ENCODE measurements at places on chromosomes 5 and 9.

DNA sequence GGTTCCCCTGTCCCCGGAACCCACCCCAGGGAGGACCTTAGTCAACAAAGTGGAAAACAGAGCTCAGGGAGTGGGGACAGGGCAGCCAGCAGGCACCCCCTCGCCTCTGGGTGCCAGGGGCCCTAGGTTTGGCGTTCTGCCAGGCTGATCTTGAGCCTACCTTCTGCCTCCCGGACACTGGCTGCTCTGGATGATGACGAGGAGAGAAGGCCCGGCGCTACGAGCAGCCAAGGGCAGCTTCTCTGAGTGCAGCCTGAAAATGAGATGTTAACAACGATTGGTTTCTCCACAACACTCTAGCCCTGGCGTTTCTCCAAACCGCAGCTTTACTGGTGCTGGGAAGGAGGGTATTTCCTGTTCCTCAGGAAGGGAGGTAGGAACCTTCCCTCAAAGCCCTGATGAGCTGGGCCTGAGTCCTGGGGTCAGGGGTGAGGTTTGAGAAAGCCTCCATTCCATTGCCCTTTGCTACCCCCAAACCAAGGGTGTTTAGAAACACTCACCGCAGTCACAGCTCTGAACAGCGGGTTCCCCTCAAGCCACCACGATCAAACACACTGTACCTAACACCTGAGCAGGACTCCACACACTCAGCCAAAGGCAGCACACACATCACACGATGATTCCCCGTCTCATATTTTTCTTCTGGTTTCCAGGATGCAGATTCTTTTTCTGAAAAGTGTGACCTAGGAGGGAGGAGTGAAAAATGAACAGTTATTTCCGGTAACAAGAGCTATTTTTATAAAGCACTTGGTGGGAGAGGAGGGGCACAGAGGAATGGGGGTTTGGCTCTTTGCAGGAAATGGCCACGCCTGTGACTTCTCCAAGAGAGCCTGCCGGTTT, at the start of gene STING1:
Gene STING1, minus strand, starts transcription at position 709 of the 840 bp plus-strand sequence. CDS start 1,054 bp downstream, outside the sequence.
- DNase-seq = no peak

GRCh38 chr5:39299962-39300361, 64.3 kb downstream of the C9 start:
- no peak for DNase-seq

GRCh38 chr5:138925090-138925635, 50.0 kb upstream of the LRRTM2 start:
- DNase-seq = no peak

GRCh38 chr5:149828161-149829011, 98.3 kb downstream of the PPARGC1B start:
- peak; percentile 73 for DNase-seq

GRCh38 chr9:24293386-24293785, 252.3 kb downstream of the IZUMO3 start:
- DNase-seq = no peak

GRCh38 chr5:113606298-113607134, 93.0 kb downstream of the YTHDC2 start:
- DNase-seq = no peak

DNA sequence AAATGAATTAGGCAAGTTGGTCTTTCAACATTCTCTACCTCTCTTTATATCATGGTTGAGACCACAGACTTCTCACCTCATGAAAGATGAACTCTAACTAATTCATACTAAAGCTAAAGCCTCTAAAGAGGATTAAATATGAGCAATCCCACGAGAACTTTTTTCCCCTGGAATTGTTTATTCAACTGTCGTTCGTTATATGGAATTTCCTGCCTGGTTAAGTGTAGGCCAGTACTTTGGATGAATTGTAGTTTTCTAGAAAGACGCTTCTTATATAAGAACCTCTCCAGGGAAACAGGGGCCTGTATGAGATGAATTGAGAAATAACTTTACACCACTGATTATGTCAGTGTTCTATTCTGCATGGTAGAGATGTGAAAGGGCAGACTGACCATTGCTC, 42.9 kb downstream of the PDCD1LG2 start:
- no peak for DNase-seq

DNA sequence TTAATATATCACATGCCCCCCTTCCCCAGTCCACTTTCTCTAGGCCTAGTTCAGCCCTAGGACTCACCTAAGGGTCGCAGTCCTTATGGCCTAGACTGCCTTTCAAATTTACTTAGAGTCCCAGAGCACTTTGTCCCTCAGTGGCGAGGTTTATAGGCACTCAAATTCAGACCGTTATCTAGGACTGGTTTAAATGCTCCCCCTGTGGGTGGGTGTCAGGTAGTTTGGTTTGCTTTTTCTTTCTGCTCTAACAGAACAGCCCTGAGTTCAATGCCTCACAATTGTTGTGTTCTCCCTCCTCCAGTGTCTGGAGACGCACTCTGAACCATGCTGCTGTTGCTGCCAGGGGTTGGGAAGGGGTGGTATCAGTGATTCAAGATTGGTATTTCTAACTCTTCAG, 317.1 kb downstream of the MAT2B start:
- DNase-seq = no peak

DNA sequence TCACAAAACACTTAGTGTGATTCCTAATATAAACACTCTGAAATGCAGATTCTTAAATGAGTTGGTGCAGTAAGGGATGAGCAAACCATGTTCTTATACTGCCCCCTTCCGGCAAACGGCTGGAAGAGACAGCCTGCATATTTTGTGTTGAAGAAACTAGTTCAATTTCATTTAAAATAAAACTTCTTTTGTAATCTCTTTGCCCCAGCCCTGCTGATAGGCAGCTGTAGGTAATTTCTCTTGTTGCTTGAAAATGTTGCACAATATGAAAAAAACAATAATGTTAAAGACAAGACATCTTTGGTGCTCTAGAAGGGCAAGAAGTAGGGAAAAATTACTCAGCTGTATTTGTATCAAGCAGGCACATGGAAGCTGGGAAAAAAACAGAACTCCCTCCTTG, 89.7 kb upstream of the CCNG1 start:
- no peak for DNase-seq

Measured in stimulated activated CD8-positive, alpha-beta memory T cell treated with anti-CD3 and anti-CD28 coated beads, Interleukin-4, amount 100 ng/mL, for 1 hour (primary cell).